ENCODE measurements at places on chromosomes 13 and 19.

DNA sequence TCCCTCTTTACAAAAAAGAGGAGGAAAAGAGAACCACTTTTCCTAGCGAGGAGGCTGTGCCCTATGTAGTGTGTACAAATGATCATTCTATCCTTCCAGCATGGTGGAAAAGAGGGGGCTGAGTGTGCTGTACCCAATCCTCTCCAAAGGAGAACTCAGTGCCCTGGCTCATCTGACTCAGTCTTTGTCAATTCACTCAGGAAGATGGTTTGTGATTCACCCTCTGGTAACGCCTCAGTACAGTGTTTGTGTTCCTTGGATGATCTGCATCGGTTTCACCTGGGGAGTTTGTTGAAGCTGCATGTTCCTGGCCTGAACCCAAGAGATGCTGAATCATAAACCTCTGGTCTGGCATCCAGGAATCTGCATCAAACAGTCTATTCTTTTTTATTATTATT is 18.3 kb upstream of the ENOX1 start:
- no peak for DNase-seq

- DNase-seq = no peak
Observed at GRCh38 chr13:44802491-44802890, 186.8 kb downstream of the NUFIP1 start.

DNA sequence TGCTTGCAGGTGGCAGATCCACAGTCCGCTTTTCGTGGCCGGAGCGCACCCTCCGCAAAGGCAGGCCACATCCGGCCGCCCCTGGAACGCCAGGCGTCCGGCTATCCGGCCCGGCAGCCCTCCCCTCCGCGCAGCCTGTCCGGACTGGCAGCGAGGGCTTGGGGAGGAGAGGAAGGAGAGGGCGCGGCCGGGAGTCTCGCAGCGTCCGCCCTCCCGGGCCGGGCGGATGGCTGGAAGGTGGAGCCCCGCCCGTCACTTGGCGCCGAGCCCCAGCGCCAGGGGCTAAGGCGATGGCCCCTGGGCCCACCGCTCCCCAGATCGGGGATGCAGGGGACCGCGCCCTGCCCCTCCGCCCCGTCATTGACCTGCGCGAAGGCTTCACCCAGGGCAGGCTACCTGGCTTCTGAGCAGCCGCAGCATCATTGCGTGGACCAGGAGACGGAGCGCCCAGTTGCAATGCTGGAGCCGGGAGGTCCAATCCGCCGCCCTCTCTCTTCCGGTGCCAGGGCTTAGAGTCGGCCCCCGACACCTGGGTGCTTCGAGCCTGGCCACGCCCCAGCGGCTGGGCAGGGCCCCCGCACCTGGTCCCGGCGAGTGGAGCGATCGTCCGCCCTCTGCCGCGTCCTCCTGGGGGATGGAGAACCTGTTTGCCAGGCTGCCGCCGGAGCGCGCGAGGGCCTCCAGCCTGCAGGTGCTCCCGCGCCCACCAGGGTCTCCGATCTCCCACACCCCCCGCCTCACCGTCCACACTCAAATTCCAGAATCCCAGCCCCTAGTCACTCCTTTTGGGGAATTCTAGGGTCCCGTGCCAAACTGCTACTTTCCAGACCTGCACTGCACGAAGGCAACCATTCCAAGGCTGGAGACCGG is at the start of gene FUT1:
Gene FUT1 (minus strand): TSS at position 146 of the 870 bp plus-strand sequence. CDS start 1,360 bp downstream, outside the sequence.
- no peak for DNase-seq

GRCh38 chr19:18046059-18046718 is 38.2 kb downstream of the ARRDC2 start:
- no peak for DNase-seq

DNA sequence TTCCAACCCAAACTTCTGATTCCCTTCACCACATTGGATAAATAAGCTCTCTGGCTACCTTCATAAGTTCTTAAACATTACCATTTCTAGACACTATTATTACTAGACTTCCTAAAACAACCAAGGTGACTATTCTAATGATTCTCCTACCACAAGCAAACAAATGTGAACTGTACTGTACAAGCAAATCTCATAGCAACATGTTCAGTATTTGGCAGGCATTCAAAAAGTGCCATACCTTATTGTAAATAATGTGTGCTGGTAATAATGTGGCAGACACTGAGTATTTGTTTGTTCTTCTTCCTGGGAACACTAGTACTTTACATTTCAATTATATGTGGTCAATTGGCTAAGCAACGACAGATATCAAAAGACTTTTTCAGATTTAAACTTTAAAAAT is 986.0 kb upstream of the SPRY2 start:
- DNase-seq = no peak

DNA sequence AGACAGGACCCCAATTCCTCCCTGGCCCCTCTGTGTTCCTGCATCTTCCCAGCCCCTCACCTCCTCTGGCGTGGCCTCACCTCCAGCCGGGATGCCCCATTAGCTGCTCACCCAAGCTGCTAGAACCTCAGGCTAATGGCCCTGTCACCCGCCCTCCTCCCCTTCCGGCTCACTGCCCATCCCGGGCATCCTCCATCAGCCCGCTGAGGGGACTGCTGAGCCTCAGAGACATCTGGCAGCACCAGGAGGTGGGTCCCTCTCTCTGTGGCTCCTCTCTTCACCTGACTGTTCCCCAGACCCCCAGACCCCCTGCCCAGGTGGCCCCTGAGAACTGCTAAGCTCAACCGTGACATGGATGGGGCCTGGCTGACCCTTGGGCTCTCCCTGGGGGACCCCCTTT is 2.9 kb downstream of the FFAR1 start:
- DNase-seq = no peak

GRCh38 chr13:25908366-25908765 is 143.4 kb downstream of the SHISA2 start:
- DNase-seq = no peak

DNA sequence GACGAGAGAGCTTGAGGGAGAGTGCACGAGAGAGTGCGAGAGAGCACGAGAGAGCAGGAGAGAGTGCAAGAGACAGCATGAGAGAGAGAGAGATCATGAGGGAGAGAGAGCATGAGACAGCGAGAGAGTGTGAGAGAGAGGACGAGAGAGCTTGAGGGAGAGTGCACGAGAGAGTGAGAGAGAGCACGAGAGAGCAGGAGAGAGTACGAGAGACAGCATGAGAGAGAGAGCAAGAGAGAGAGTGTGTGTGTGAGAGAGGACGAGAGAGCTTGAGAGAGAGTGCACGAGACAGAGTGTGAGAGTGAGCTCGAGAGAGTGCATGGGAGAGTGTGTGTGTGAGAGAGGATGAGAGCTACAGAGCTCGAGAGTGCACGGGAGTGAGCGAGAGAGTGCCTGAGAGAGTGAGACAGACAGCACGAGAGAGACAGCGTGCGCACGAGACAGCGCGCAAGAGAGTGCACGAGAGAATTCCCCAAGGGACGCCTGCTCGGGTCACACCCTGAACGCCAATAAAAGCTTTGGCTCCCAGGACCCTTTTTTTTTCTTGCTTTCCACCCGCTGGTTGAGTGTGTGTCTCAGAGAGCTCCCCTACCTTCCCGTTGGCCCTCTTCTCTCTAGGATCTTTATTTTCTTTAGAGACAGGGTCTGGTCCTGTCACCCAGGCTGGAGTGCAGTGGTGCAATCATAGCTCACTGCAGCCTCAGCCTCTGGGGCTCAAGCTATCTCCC is 3.7 kb downstream of the CD70 start:
- no peak for DNase-seq

DNA sequence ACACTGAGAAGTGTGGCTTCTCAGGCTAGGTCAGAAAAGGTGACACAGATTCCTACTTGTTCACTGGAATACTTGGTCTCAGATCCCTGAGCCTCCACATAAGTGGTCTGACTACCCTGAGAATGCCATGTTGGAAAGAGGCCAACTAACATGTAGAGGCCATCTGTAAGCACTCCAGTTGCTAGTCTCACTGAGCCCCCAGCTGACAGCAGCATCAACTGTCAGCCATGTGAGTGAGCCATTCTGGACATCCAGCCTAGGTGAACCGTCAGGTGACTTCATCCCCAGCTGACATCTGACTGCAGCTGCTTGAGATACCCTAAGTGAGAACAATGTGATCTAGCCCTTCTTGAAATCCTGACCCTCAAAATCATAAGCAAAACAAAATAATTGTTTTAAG is 18.1 kb upstream of the ARL11 start:
- no peak for DNase-seq

GRCh38 chr19:50722201-50723013 is 757 bp upstream of the CLEC11A start:
- DNase-seq = no peak

GRCh38 chr13:25800523-25800922 is 251.3 kb downstream of the SHISA2 start:
- no peak for DNase-seq

GRCh38 chr13:43009506-43009905 is 13.9 kb upstream of the DNAJC15 start:
- DNase-seq = no peak

DNA sequence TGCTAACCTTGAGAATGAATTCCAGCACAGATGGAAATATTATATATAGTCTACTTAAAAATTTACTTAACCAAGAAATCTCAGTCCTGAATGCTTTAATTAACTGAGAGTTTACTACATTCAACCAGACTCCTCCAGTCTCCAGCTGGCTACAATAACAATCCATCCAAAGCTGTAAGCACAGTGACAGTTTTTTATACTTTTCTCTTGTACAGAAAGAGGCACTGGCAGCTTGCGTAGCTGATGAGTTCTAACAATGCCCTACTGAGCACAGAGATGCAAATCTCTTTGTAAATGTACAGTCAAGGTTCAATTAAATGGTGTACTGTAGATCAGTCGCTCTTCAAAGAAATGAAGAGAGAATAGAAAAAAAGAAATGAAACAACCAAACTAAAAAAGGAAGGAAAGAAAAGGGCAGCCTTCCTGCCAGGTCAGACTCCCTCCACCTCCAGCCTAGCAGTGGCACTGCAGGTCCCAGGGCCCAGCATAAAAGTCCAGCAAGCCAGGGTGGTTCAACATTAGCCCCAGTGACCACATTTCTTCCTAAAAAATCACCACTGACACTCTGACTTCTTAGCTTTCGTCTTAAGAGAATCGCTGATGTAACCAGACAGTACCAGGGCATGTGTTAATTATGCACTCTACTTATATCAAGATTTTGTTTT is 88.4 kb downstream of the SACS start:
- no peak for DNase-seq

DNA sequence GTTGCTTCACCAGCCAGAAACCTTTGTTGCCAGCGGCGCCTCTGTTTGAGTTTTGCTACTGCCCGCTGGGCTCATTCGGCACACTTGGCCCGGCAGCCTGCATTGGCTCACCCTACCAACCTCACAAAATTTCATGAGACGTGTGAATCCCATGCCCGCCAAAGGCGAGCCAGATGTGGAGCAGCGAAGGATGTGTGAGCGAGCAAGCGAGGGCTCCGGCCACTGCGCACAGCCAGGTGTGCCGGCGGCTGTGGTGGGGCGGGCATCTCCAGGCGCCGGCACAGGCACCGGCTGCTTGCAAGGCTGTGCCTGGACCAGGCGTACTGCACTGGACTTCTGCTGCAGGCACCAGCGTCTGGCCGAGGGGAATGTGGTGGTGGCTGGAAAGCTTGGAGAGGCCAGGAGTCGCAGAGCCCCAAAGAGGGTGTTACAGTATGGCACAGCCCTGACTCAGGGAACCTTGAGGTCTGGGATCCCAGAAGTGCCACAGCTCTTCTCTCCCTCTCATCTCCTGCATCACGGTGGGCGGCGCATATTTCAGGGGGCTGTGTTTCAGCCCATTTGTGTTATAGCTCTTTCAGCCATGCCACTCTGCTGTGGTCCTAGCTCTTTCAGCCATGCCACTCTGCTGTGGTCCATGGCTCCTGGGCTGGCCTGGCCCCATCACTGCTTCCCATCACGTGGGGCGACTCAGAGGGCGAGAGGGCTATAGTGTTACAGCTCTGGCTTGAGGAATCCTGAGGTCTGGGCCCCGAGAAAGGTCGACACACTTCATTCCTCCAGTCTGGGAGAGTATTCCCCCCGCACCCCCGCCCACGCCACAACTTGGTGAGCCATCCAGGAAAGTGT is 592.0 kb upstream of the SLITRK5 start:
- DNase-seq = no peak

GRCh38 chr19:32224371-32225244 is 120.8 kb upstream of the ZNF507 start:
- no peak for DNase-seq

- DNase-seq = no peak
Observed at GRCh38 chr13:79340490-79340889, 65.6 kb downstream of the RBM26 start.

GRCh38 chr13:90880790-90881189 is 466.7 kb upstream of the MIR17HG start:
- DNase-seq = no peak

GRCh38 chr13:35549481-35549880 is 73.0 kb upstream of the MAB21L1 start:
- no peak for DNase-seq

GRCh38 chr13:33229446-33230177 is 55.9 kb downstream of the STARD13 start:
- DNase-seq = no peak

DNA sequence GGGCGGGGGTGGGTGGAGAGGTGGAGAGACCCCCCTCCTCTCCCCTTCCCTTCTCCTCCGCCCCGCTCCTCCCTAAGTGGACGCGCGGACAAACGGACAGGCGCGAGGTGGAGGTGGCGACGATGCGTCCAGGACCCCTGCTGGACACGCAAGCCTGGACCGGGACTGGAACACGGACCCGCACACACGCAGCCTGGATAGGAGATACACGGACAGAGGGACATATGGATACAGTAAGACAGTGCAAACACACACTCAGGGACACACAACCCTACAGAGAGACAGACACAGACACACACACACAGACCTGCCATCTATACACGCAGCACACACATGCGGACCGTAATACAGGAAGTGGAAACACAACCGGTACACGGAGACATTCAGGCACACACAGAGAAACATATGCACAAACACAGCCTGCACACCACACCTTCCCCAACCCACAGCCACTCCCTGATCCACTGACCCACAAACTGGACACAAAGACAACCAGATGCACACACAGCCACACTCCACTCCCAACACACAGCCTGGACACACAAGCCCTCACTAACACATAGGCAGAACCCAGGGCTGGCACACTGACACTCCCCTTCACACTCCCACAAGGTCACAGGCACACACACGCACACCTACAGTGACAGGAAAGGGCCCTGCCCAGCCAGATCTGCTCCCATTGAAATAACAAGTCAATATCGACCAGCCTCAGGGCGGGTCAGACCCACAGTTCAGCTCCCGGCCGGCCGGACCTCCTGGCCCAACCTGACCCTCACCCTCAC is 696 bp upstream of the ERFL start:
- DNase-seq = no peak

GRCh38 chr19:16779539-16780163 is 49.5 kb upstream of the SIN3B start:
- DNase-seq = no peak

DNA sequence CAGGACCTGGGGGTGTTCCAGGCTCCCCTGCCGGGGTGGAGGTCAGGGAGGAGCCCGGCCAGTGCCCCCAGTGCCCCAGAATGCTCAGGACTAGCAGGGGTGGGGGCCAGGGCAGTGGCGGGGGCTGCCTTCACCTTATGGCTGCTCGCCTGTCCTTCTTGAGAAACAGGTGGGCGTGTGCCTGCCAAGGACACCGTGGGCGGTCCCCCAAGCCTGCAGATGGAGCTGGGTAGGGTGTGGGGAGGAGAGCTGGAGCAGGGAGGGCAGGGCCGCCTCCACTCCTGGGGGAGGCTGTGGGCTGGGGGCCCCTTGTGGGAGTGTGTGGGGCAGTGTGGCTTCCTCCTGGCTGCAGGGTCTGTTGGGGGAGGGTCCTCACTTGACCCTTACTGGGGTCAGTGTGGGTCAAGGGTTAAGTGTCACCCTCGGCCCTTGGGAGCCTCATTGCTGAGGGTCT is 160.1 kb downstream of the KDM4B start:
- no peak for DNase-seq
